ENCODE measurements at places on chromosomes 2 and 18. TPM values are rescaled to one million over a fixed set of nuclear protein-coding genes. Genes with fewer than 3 reads are reported as not detected.

DNA sequence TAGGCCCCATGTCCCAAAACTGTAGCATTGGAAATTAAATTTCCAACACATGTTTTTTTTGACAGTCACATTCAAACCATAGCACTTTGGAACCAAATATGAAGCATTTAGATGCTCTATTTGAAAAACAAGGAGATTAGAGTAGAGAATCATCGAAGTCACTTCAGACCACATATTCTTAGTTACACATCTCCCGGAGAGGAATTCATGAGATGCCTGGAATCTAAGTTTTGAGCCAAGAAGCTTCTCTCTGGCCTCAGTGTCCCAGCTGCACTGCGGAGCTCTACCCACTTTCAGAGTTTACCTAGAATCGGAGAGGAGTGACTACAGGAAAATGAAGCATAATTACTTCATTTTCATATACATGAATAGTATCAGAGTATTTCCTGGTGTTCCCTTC, 385.9 kb downstream of the TNS1 start:
- H3K27ac ChIP-seq, result no peak overlapping the region
- DNase-seq, result no peak
- H3K36me3 ChIP-seq, result no peaks in the 10 kb centered on the region
- H3K27me3 ChIP-seq, result no peaks in the 10 kb centered on the region
- H3K4me3 ChIP-seq, result no peak overlapping the region

GRCh38 chr2:187847245-187848208, 293.3 kb upstream of the TFPI start:
- no peaks in the 10 kb centered on the region for H3K36me3 ChIP-seq
- H3K4me3 ChIP-seq, result no peak overlapping the region
- no peaks in the 10 kb centered on the region for H3K4me1 ChIP-seq
- H3K27ac ChIP-seq, result no peak overlapping the region

The REG1B gene
- not detected for total RNA-seq

- peaks cover 21% of the 10 kb centered on the region for H3K27me3 ChIP-seq
- peaks cover 6% of the 10 kb centered on the region for H3K4me1 ChIP-seq
- no peak for DNase-seq
- peak overlapping the region; percentile 8 for H3K27ac ChIP-seq
- no peak overlapping the region for H3K4me3 ChIP-seq
- no peaks in the 10 kb centered on the region for H3K36me3 ChIP-seq
Measured at GRCh38 chr2:36058076-36058475, 297.5 kb upstream of the CRIM1 start.

DNA sequence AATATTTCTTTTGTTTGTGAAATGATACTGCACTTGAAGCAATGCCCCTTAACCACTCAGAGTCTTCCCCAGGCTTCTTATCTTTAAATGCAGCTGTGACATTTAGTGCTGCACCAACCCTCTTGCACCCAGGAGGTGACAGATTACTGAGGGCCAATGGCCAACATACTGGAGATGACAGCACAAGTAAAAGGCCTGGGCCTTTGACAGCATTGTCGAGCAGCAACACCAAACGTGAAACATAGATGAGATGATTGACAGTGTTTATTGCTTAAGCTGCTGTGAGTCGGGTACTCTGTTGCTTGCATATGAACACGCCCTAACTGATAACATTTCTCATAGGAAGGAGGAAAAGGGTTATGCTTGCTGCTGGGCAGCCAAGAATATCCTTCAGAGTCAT, 80.3 kb downstream of the THNSL2 start:
- no peaks in the 10 kb centered on the region for H3K4me1 ChIP-seq
- peaks cover 17% of the 10 kb centered on the region for H3K27me3 ChIP-seq
- no peaks in the 10 kb centered on the region for H3K36me3 ChIP-seq
- H3K4me3 ChIP-seq, result no peak overlapping the region

The TNS1 gene
- 0.93 TPM for total RNA-seq

GRCh38 chr18:28366676-28367075, 189.7 kb upstream of the CDH2 start:
- no peak overlapping the region for H3K27ac ChIP-seq
- no peaks in the 10 kb centered on the region for H3K4me1 ChIP-seq
- H3K27me3 ChIP-seq, result no peaks in the 10 kb centered on the region

- no peak overlapping the region for H3K4me3 ChIP-seq
- no peaks in the 10 kb centered on the region for H3K36me3 ChIP-seq
- no peak for DNase-seq
- H3K4me1 ChIP-seq, result no peaks in the 10 kb centered on the region
Measured at GRCh38 chr2:179677746-179678505, 183.5 kb downstream of the ZNF385B start.

DNA sequence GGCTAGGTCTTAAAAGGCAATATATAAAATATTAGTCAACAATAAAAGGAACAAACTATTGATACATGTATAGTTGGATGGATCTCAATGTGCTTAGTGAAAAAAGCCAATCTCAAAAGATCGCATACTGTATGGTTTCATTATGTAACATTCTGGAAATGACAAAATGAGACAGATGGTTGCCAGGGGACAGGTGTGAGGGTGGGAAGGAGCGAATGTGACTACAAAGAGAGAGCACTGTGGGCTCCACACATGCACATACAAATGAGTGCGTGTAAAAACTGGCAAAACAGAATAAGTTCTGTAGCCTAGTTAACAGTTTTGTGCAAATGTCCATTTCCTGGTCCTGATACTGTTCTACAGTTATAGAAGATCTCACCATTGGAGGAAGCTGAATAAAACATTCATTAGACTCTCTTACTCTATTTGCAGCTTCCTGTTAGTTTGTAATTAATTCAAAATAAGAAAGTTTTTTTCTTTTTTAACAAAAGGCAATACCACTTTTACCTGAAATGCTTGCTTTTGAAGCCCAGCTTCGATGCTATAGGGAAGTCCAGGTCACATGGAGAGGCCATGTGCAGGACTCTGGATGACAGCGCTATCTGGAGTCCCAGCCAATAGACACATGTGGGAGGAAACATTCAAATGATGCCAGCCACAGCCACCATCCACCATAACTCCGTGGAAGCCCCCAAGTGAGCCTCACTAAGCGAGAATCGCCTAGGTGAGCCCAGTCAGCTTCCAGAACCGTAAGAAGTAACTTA, 21.0 kb upstream of the C2orf80 start:
- no peaks in the 10 kb centered on the region for H3K36me3 ChIP-seq
- no peak overlapping the region for H3K27ac ChIP-seq
- H3K4me3 ChIP-seq, result no peak overlapping the region
- peaks cover 6% of the 10 kb centered on the region for H3K27me3 ChIP-seq
- H3K4me1 ChIP-seq, result no peaks in the 10 kb centered on the region

The SAG gene
- total RNA-seq, result 0.02 TPM

GRCh38 chr2:118309946-118310680, 221.8 kb downstream of the INSIG2 start:
- H3K27me3 ChIP-seq, result peaks cover 9% of the 10 kb centered on the region
- peak; percentile 68 for DNase-seq
- no peaks in the 10 kb centered on the region for H3K36me3 ChIP-seq

The ASPRV1 gene
- 1.0 TPM for total RNA-seq

DNA sequence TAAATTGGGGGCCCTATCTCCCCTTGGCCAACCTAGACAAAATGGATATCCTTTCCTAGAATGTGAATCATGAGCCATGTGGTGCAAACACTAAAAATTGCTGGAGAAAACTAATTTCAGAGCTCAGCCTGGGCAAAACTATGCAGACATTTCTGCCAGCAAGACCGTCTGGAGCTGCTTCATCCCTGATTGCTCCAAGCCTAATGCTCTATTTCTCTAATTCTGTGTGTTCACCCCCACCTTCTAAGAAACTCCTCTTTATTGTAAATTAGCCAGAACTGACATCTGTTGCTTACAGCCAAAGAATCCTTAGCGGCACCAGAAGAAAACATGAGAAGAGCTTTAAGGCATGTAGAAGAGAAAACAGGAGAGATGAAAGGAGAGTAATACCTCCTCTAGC, 337.7 kb upstream of the CHAC2 start:
- no peaks in the 10 kb centered on the region for H3K4me1 ChIP-seq
- H3K4me3 ChIP-seq, result no peak overlapping the region
- no peak for DNase-seq
- H3K27me3 ChIP-seq, result no peaks in the 10 kb centered on the region
- no peak overlapping the region for H3K27ac ChIP-seq

DNA sequence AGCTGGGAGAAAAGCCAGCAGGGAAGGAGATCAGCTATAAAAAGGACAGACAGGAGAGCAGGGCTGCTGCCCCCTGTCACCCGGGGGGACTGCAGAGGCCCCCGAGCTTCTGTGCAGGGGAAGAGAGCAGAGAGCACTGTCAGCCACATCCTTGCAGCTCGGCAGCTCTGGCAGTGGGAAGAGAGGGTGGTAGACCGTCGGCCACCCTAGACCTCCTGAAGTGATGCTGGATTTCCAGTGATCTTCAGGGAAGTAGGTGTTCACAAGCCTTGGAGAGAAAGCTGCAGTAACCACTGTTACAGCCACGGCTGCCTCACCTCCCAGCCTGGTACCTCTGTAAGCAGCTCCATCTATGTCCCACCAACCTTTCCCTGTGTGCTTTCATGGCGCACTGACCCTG, 134.9 kb downstream of the TFCP2L1 start:
- no peak overlapping the region for H3K27ac ChIP-seq
- H3K27me3 ChIP-seq, result no peaks in the 10 kb centered on the region
- H3K36me3 ChIP-seq, result no peaks in the 10 kb centered on the region
- no peaks in the 10 kb centered on the region for H3K4me1 ChIP-seq
- no peak for DNase-seq
